ENCODE measurements at places on chromosomes 12 and 14.

DNA sequence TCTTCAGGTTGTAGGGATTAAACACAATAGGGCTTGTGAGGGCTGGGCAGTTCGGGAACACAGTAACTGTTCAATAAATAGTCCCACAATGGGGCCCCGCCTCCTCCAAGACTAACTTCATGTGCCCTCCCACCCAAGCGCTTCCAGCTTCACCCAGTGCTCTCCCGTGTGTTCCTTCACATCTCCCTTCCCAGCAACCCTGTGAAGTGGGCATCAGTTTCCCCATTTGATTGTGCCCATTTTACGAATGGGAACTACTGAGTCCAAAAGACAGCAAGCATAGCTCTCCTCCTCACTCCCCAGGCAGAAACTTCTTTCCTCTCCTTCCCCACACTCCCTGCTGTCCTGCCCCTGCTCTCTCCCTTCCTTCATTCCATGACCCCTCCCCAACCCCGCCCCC lies 6.2 kb upstream of the TRPV4 start:
- no peak for DNase-seq

- no peak for DNase-seq
Measured at GRCh38 chr12:130975116-130975515, 21.4 kb downstream of the ADGRD1 start.

DNA sequence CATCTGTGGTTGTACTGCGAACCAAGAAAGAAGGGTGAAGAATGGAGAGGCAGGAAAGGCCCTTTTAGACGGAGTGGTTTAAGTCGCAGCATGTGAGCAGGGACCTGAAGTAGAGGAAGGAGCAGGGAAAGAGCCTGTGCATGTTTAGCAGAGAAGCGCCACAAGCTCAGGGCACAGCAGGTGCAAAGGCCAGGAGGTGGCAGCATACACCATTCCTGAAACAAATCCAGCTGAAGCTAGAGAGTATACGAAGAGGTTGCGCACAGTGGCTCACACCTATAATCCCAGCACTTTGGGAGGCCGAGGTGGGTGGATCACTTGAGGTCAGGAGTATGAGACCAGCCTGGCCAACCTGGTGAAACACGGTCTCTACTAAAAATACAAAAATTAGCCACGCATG lies 49.9 kb downstream of the HELB start:
- DNase-seq = no peak

GRCh38 chr12:52338241-52338960 lies 17.2 kb upstream of the KRT83 start:
- no peak for DNase-seq

DNA sequence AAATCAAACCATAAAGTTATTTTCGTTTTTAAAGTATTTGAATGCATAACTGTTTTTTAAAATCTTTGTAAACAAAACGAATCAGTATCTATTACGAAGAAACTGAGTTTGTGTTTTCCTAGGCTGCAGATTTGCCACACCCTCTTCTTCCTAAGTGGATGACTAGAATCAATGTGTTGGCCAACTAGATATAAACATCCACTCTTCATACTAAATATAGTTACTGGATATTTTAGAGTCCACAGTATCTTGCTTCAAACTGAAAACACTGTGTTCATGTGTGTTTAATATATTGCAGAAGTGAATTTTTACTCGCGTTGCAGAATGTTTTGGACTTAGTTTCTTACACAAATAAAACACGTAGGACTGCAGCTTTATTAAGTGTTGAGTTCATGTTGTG lies 63.2 kb downstream of the KLHL28 start:
- DNase-seq = no peak

DNA sequence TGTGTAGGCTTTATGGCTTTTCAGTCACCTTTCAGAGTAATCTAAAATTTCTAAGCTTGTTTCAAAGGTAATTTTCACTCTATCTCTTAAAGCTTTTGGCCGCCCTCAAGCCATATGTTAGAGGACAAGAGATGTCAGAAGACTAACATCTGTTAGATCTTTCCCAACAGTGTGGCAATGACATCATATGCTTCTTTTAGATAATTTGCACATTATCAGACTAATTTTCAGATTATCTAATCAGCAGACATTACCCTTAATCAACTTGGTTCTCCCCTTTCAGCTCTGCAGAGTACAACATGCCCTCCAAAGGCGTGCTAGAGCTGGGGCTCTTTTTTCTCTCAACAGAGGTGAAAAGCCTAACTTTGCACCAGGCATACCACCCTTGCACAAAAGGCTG lies 207.1 kb downstream of the DPF3 start:
- DNase-seq = no peak

DNA sequence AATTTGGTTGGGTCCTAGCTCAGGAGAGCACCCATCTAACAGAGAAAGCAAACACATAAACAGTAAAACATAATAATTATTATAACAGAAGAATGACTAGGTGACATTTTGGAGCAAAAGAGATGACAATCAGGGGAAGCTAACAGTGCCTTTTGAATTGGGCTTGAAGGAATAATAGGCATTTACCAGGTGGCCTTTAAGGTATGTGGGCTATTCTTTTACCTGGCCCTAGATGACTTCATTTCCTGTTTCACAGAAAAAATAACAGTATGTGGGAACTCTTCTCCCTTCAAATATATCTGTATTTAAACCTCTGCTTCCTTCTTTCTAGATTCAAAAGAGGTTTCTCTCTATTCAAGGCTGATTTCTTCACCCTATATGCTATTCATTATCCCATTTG lies 3.8 kb downstream of the IRAK4 start:
- DNase-seq = no peak

DNA sequence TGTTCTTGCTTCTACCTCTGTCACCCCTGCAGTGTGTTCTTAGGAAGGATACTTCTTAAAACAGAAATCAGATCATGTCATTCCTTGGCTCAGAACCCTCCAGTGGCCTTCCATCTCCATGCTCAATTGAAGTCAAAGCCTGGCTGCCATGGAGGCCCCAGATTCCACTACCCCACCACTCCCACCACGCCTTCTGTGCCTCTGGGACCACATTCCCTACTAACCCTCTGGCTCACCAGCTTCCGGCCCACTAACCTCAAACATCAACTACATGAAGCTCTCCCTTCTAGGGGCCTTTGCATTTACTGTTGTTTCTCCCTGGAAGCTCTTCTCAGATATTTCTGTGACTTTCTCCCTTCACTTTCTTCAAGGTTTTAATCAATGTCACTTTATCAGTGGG lies 76.1 kb upstream of the REP15 start:
- DNase-seq = no peak

GRCh38 chr14:100438678-100439592 lies 115.8 kb downstream of the SLC25A47 start:
- DNase-seq = peak; percentile 39

GRCh38 chr12:120712610-120713009 lies 2.4 kb downstream of the UNC119B start:
- no peak for DNase-seq

DNA sequence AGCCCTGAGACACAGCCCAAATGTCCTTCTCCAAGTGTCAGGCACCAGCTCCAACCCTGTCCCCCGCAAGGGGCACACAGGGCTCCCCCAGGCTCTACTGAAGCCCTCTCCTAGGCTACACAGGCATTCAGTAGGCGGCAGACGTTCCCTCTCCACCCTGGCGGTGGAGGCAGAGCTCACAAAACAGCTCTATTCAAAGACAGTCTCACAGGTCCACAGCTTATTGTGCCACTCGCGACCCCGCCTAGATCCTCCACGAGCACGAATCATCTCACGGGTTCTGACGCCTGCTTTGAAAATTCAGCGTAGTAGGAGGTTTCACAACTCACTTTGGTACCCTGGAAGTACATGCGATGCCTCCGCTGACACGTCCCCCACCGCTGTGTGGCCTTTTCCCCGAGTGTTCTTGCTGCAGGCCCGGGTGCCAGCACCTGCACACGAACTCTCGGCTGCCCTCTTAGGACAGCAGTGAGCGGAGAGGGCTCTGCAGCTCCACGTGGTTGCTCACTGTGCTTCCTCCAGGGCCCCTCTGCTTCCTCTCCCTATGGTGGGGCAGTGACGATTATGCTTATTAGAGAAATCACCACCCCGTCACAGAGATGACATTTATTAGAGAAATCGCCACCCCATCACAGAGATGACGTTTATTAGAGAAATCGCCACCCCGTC lies 78.5 kb downstream of the ADGRD1 start:
- no peak for DNase-seq

DNA sequence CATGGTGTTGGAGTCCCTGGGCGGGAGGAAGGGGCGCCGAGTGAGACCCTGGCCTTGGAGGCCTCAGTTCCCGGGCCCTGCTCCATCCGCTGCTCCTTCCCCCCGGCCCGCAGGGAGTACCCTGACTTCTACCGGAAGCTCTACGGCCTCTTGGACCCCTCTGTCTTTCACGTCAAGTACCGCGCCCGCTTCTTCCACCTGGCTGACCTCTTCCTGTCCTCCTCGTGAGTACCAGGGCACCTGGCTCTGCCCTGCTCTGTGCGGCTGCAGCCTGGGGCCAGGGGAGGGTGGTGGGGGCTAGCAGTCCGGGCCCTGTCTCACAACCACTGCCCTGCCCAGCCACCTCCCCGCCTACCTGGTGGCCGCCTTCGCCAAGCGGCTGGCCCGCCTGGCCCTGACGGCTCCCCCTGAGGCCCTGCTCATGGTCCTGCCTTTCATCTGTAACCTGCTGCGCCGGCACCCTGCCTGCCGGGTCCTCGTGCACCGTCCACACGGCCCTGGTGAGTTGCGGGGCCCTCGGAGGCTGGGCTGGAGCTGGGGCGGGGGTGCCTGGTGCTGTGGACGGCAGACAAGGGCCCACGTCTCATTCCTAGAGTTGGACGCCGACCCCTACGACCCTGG lies 7.0 kb downstream of the NOC4L start:
- no peak for DNase-seq

GRCh38 chr14:99671235-99672224 lies 12.6 kb upstream of the CYP46A1 start:
- no peak for DNase-seq

DNA sequence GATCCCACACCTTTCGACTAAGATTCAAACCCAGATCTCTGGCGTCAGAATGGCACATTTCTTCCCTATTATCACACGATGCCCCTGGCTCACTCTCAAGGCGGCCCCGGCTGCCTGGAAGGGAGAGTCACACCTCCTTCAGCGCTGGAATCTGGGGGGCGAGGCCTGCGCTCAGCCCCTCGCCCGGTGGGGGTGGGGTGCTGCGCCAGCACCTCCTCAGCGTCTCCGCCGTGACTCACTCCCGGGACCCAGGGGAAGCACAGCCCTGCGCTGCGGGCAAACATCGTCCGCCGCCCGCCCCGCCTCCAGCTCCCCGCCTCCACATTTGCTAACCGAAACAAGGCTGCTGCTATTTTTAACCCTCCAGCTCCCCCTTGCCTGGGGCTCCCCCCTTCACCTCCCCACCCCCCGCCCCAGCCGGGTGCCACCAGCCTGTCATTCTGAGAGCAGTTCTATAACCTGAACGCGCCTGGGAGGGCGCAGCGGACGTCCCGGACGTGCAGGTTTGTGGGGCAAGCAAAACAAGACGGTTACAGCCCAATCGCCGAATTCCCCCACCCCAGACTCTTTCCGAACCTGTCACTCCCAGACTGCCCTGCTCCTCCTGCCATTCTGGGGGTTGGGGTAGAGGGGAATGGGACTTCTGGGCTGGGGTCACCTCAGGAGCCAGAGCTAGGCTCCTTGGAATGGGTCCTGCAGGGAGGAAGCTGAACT lies 6.7 kb downstream of the HDAC7 start:
- peak; percentile 59 for DNase-seq

DNA sequence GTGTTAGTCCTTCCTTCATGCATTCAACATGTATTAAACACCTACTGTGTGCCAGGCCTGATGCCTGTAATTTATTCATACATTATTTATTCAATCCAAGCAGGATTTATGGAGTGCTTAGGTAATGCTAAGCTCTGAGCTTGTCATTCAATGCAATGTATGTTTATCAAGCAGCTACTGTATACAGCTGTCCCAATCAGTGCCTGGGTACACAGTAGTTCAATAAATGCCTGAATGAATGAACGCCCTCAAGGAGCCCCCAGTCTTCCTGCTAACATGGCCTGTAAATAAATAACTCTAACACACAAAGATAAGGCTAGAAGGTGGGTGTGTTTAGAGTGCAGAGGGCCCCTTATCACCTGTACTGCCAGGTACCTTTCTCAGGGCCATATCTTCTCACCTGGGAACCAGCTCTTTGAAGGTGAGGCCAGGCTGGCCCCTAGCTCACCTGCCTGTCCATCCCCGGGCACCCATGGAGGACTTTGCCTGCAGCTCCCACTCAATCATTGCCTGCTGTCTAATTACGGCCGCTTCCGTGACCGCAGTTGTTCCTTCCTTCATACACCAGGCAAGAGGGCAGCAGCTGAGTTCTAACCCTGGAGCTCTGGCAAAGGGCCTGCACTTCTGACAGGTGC lies 20.0 kb upstream of the KDM2B start:
- no peak for DNase-seq

GRCh38 chr14:55136885-55137786 lies 8.1 kb downstream of the LGALS3 start:
- DNase-seq = peak; percentile 56

DNA sequence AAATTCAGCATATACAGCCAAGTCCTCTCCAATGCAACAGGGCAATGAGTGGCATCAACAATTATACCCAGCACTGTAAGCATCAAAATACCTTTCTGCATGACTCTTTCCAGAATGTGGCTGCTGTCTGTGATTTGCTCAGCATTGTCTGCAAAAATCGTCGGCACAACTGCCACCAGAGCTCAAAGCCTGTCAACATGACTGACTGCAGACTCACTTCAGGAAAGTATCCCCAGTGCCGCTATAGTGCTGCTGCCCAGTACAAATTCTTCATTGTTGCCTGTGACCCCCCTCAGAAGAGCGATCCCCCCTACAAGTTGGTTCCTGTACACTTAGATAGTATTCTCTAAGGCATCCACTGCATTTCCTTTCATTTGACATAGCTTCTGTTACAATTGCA lies 735 bp downstream of the RNASE6 start:
- DNase-seq = no peak

GRCh38 chr14:51513281-51513680 lies 138.4 kb upstream of the FRMD6 start:
- no peak for DNase-seq

DNA sequence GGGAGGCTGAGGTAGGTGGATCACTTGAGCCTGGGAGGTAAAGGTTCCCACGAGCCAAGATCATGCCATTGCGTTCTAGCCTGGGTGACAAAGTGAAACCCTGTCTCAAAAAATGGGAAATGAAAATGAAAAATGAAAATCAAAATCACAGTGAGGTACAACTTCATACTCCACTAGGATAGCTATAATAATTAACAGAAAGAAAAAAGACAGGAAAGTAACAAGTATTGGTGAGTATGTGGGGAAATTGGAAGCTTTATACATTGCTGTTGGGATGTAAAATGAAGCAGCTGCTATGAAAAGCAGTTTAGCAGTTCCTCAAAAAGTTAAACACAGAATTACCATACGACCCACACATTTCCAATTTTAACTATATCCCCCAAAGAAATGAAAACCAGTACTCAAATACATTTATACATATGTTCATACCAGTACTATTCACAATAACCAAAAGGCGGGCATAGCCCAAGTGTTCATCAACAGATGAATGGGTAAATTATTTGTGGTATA lies 22.2 kb downstream of the SGPP1 start:
- no peak for DNase-seq

GRCh38 chr12:12537421-12537820 lies 25.2 kb downstream of the DUSP16 start:
- DNase-seq = no peak

Data from BJ (cell line).